Nephron progenitor cell (in vitro differentiated cells): ENCODE measurements at places on chromosomes 2 and 18.

DNA sequence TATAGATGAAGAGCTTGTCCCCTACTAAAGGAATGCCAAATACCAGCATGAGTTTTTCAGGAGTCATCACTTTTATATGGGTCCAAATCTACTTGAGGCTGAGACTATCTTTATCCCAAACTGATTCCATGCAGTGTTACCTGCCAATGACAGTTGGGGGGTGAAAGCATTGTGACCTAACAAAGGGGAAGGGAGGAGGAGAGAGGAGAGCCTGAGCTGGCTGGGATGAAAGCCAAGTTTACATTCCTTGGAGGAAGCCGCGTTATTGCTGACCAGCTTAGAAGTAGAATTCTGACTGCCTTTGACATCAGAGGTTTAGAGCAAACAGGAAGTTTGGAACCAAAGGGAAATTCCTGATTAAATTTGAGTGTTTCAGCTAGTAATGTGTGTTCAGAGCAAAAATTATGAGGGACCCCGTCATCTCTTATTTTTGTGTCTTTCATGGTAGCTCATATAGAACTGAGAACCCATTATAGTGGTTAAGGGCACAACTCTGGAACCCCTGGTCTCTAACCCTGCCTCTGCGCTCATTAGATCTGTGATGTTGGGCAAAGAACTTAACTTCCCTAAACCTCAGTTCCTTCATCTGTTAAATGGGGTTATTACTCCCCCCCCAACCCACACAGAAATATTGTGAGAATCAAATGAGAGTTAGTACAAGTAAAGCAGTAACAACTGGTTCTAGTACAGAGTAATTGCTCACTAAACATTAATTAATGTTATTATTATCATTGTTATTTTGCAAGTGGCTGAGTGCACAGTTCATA lies 199.3 kb upstream of the EPAS1 start:
- H3K4me3 ChIP-seq: no peak overlapping the region
- no peak overlapping the region for H3K27ac ChIP-seq
- peaks cover 14% of the 10 kb centered on the region for H3K36me3 ChIP-seq

DNA sequence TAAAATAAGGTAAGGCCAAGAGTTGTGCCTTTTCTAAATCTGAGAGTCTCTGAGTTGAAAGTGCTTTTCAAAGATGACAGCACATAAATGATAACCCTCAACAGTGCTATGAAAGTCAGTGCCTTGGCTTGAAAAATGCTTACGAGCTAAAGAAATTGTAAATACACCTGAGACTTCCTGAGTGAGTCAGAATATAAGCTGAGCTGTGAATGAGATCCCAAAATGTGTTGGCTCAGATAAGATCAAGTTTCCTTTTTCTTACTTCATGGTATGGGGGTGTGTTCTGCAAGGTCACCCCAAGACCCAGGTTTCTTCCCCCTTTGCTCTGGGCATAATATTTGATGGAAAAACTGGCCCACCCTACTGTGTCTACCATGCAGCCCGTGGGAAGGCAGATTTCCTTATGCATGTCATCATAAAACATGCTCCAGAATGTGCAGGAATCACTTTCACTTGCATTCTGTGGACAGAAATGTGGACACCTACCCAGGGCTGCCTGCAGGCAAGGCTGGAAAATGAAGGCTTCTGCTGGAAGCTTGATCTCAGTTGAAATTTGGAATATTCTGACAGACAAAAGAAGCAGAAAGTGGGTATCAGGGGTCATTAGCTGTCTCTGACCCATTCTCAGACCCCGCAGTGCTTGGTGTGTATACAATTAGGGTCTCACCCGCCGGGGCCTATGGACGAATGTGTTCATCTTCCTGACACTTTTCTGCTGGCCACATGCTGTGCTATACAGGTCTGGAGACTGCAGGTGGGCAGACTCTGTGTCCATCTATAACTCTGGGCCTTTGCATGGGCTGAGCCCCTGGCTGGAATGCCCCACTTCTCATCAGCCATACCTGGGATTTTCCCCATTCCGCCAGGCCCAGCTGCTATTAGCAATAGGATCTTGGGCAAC lies 212.6 kb downstream of the SH3RF3 start:
- peaks cover 9% of the 10 kb centered on the region for H3K27me3 ChIP-seq
- no peak overlapping the region for H3K4me3 ChIP-seq
- DNase-seq: no peak
- H3K27ac ChIP-seq: no peak overlapping the region
- H3K36me3 ChIP-seq: peaks cover 24% of the 10 kb centered on the region

DNA sequence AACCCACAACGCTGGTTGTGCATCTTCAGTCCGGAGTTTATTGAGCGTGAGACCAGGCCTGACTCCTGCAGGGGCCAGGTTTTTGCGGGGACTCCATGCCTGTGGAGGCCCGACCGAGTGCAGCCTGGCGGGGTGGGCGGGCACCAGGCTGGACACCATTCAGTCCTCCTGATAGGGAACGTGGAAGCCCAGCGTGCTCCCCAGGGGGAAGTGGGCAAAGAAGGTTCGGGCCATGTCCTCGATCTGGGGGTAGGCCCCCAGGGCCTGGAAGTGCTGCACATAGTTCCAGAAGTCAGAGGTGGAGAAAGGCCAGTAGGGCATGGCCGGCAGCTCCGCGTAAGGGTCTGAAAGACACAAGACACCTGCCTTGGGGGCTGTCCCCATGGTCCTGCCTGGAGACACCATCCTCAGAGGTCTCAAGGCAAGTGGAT lies 1.4 kb downstream of the OTOS start:
- DNase-seq: no peak
- H3K4me1 ChIP-seq: peaks cover 54% of the 10 kb centered on the region
- peaks cover 44% of the 10 kb centered on the region for H3K27me3 ChIP-seq
- H3K36me3 ChIP-seq: peaks cover 4% of the 10 kb centered on the region

DNA sequence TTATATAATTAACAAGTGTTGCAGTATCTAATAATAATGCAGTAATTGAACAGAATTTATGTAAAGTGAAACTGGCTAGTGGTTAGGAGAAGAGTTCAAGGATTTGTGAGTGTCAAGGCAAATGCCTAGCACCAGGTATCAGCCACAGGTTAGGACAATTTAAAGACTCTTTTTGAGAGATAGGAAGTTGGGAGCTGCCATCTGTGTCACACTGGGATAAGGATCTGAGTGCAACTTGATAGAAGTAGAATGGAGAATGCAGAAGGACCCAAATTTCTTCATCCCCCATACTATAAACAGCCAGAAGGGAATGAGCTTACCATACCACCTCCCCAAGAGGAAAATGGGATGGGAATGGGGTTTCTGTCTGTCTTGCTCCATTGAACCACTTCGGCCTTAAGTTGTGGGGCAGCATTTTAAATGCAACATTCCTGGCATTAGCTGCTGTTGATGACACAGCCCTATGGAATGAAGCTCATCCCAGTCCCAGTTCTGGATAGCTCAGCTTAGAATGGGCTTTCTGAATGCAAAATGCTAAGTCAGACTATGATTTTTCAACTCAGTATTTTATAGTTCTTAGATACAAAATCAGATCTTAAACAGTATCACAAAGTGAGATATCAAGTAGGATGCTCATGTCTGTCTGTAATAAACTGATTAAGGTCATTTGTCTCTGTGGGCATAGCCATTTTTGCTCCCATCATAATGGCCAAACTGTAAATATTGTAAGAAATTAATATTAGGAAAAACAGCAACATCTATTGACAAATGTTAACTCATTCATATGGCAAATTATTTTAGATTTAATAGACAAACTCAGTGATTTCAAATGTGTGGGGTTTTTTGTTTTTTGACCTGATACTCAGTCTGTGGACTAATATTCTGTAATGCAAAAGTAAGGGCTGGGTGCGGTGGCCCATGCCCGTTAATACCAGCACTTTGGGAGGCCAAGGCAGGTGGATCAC lies 44.0 kb downstream of the GPR155 start:
- H3K4me3 ChIP-seq: no peak overlapping the region
- H3K27ac ChIP-seq: no peak overlapping the region
- no peaks in the 10 kb centered on the region for H3K27me3 ChIP-seq
- no peak for DNase-seq
- peaks cover 7% of the 10 kb centered on the region for H3K4me1 ChIP-seq

DNA sequence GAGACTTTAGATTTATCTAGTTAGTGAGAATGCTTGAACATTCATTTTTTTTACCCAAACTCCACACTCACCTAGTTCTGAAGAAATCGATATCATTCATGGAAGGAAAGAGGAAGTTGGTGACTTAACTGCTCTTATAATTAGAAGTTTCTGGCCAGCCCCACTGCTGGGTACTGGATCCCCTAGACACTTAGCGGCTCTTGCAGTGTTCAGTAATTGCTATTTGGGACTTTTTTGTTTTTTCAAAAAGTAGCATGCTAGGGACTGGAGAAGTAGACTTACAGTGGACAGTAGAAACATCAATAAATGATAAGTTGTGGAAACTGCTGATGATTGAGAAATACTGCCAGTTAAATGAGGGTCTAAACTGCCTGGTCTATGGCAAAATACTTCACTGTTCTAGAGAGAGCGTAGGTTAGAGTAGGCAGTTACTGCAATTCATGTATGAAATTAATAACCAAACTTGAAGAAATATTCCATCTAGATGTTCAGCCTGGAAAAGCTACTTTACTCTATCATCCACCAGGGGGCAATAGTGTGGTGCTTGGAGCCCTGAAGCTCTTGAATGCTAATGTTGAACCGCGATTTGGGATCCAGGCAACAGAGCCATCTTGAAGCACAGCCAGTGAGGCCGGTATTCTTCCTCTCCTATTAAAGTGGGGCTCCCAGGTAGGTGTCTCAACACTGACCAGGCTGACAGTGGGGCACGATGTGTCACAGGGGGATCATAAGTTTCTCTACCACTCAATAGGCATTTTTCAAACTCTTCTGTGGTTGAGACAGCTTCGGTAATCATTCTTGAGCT lies 146.1 kb upstream of the SESTD1 start:
- no peak overlapping the region for H3K27ac ChIP-seq
- H3K27me3 ChIP-seq: no peaks in the 10 kb centered on the region
- no peak overlapping the region for H3K4me3 ChIP-seq
- H3K36me3 ChIP-seq: no peaks in the 10 kb centered on the region
- H3K4me1 ChIP-seq: no peaks in the 10 kb centered on the region

DNA sequence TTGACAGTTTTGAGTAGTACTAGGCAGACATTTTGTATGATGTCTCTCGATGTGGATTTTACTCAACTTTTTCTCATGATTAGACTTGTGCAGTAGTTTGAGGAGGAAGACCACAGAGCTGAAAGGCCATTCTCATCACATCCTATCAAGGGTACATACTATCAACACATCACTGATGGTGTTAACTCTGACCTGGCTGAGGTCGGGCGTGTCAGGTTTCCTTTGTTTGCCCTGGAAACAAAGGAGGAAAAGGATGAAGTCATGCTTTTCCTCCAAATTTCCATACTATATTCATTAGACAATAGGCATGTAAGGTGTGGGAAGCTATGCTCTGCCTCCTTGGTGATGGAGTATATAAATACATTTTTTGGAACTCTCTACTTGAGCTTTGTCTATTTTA lies 211.1 kb downstream of the DSEL start:
- DNase-seq: no peak
- no peak overlapping the region for H3K4me3 ChIP-seq
- H3K4me1 ChIP-seq: no peaks in the 10 kb centered on the region

- peaks cover 5% of the 10 kb centered on the region for H3K4me1 ChIP-seq
- H3K27ac ChIP-seq: no peak overlapping the region
- H3K36me3 ChIP-seq: peaks cover 33% of the 10 kb centered on the region
Measured at GRCh38 chr2:236061899-236062298, 106.3 kb downstream of the GBX2 start.

DNA sequence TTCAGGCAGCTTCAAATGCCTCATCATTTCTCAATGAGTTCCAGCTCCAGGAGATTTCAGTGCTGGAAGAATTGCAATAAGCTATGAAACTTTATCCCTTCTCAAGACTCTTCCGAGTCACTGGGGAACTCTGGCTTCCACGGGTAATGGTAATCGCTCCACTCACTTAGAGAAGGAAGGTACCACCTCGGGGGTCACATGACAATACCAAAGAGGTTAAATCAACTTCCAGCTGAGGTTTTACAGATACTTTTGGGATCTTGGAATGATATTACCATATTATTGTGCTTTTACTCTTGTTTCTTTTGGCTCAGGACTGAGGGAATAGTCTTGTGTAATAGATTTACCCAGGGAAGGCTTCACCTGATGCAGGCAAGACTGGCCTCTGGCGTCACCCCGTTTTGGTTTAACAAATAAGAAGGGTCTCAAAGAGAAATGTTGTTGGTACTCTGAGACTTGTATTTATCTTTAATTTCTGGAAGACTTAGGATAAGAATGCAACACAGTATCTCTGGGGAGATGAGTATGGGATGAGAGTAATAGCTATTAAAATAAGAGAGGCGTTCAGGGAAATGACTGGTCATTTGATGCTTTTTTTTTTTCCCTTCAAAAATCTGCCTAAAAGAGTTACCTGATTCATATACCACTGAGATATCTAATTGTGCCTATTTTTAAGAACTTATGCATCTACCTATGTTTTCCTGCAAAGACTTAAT lies 316.9 kb upstream of the ZEB2 start:
- H3K27ac ChIP-seq: no peak overlapping the region
- H3K27me3 ChIP-seq: peaks cover 7% of the 10 kb centered on the region
- no peaks in the 10 kb centered on the region for H3K36me3 ChIP-seq
- H3K4me3 ChIP-seq: no peak overlapping the region
- DNase-seq: no peak

DNA sequence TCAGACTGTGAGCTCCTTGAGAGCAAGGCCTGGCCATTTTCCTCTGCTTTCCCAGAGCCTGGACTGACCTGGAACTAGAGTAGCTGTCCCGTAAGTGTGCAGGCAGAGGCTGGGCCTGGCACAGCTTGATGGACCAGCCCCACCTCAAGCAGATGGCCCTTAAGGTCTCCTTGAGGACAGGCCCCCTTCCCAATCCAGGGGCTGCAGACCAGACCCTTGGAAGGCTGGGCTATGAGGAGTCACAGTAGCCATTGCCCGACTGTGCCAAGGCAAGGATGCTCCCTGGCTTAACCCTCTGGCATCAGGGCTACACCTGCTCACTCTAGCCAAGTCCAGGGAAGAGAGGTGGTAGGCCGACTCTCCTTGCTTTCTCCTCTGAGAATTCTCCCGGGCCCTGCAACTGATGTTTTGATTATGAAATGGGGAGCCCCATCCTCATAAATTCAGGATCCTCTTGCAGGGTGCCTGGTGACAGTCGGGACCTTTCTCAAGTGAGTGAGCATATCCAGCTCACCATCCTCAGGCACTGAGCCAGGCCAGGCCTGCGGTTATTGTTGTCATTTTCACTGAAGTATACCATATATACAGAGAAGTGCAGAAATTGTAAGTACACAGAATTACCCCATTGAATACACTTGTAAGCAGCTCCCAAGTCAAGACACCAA lies 51.7 kb downstream of the DPYSL5 start:
- no peak for DNase-seq
- peaks cover 15% of the 10 kb centered on the region for H3K36me3 ChIP-seq
- no peak overlapping the region for H3K27ac ChIP-seq
- no peak overlapping the region for H3K4me3 ChIP-seq
- peaks cover 22% of the 10 kb centered on the region for H3K4me1 ChIP-seq
- no peaks in the 10 kb centered on the region for H3K27me3 ChIP-seq

- no peaks in the 10 kb centered on the region for H3K27me3 ChIP-seq
- no peak for DNase-seq
- no peak overlapping the region for H3K27ac ChIP-seq
- no peak overlapping the region for H3K4me3 ChIP-seq
- no peaks in the 10 kb centered on the region for H3K4me1 ChIP-seq
Measured at GRCh38 chr2:237763812-237764211, 34.8 kb upstream of the RBM44 start.

- H3K4me3 ChIP-seq: no peak overlapping the region
- DNase-seq: no peak
- no peaks in the 10 kb centered on the region for H3K27me3 ChIP-seq
- H3K27ac ChIP-seq: peak overlapping the region; percentile 46
- no peaks in the 10 kb centered on the region for H3K36me3 ChIP-seq
Measured at GRCh38 chr2:158321264-158321663, 135.3 kb downstream of the CCDC148 start.

GRCh38 chr2:5690286-5690685 lies 1.9 kb upstream of the SOX11 start:
- DNase-seq: no peak
- H3K4me3 ChIP-seq: peak overlapping the region; percentile 100
- peaks cover 4% of the 10 kb centered on the region for H3K27me3 ChIP-seq
- peak overlapping the region; percentile 99 for H3K27ac ChIP-seq
